ENCODE measurements at places on chromosomes 4 and X.

DNA sequence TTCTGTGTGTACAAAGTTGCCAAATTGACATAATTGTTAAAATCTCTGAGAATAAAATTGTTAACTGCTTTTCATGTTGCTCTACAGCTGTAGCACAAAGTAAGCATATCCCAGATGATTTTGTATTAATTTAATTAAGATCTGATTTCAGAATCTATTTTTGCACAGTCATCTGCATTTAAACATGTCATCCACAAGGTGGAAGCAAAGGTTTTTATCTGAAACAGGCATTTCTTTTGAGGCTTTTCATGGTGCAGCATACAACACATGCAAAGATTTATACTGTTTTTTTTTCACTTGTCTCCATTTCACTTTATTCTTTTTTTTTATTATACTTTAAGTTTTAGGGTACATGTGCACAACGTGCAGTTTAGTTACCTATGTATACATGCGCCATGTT is 51.2 kb downstream of the GC start:
- no peak for DNase-seq

- DNase-seq, result no peak
Observed at GRCh38 chr4:129246145-129246544, 150.2 kb downstream of the C4orf33 start.

GRCh38 chr4:16443504-16444088 is 217.3 kb upstream of the TAPT1 start:
- DNase-seq, result no peak

GRCh38 chr4:169345316-169345721 is 74.6 kb upstream of the SH3RF1 start:
- peak; percentile 86 for DNase-seq

- no peak for DNase-seq
Observed at GRCh38 chr4:92406488-92406887, 102.7 kb downstream of the GRID2 start.

DNA sequence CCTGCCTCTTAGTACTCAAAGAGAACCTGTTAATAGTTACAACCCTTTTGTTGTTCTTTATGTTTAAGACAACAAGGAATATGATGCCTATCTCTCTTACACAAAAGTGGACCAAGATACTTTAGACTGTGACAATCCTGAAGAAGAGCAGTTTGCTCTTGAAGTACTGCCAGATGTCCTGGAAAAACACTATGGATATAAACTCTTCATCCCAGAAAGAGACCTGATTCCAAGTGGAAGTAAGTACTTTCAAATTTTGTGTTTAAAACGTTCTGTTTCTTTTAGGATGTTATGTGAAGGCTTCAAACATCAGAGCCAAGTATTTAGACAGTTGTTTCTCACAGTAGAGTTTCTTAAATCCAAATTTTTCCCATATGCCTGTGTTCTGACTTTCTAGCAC is 67.2 kb upstream of the NRK start:
- DNase-seq, result no peak

DNA sequence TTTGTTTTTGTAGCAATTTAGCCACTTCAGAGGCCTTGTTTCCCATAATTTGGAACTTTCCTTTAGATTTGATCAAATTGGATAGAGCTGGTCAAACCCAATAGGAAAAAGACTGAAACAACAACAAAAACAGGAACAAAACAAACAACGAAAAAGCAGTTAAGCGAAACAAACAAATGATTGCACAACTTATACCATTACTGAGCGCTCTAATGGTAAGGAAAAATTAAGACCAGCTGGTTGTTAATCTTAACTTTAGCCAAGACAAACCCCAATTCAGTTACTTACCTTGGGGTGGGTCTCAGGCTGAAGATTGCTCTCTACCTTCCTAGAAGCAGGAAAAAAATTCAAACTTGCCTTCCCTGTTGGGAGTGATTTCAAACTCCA is 38.3 kb downstream of the SPCS3 start:
- DNase-seq, result no peak

DNA sequence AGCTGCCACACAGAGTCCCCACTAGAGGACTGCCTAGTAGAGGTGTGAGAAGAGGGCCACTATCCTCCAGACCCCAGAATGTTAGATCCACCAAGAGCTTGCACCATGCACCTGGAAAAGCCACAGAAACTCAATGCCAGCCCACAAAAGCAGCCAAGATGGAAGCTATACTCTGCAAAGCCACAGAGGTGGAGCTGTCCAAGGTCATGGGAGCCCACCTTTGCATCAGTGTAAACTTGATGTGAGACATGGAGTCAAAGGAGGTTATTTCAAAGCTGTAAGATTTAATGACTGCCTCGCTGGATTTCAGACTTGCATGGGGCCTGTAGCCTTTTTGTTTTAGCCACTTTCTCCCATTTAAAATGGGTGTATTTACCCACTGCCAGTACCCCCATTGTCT is 1030.1 kb upstream of the GRIA3 start:
- DNase-seq, result no peak

DNA sequence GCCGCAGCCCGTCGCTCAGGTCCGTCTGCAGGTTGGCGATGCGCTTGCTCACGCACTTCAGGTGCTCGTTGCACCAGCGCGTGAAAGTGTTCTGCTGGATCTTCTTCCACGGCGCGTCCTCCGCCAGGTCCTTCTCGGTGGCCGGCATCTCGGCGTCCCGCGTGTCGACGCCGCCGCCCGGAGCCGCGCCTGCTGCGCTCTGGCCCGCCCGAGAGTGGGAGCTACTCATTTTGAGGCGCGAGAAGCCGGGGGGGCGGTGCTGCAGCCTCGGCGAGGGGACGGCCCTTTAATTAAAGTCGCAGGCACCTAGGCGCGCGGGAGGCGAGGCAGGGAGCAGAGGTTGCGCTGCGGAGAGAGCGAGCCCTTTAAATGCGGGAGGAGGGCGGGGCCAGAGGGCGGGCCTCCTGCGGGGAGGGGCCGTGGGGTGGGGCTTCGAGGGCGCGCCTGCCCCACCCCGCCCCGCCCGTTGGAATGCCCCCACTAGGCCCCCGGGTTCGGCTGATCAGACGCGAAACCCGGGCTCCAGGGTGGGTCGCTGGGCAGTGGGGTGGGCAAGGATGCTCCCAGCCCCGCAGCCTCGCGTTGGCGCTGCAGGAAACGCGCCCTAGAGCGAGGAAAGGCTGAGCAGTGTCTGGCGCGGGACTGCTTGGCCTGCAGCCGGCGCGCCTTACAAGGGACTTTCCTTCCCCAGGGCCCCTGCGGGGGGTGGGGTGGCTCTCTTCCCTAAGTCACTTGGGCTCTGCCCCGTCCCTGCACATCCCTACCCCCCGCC is 3.2 kb downstream of the FLNA start:
- DNase-seq, result peak; percentile 97

GRCh38 chr4:26197018-26197779 is 123.6 kb upstream of the RBPJ start:
- DNase-seq, result peak; percentile 90

DNA sequence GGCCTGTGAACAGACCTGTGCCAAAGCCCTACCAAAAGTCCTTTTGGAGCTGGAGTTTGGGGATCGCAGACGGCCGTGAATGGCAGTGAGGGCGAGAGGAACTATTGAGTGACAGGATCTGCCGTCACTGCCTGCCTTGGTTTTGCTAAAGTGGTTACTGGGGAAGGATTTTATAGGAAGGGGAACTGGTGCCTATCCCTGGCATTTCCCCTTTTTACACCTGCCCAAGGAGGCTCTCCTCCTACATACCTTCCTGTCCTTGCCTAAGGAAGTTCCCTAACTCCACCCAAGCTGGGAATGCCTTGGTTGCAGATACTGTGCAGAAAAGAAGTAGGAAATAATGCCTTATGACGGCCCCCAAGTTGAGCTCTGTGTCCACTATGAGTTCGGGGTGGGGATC is 14.5 kb downstream of the LONRF3 start:
- DNase-seq, result no peak

GRCh38 chr4:160286051-160286450 is 1183.2 kb downstream of the RAPGEF2 start:
- no peak for DNase-seq

DNA sequence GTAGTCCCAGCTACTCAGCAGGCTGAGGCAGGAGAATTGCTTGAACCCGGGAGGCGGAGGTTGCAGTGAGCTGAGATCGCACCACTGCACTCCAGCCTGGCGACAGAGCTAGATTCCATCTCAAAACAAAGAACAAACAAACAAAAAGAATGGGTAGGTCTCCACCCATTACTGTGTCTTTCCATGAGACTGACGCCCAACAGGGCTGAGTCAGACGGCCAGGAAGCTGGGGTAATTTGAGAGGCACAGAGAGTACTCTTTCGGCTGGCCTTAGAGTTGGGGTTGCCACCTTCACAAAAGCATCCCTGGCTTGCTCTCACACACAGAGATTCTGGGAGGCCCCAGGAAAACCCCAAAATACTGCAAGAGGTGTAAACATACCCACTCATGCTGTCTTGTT is 72.0 kb upstream of the DHRSX start:
- DNase-seq, result peak; percentile 68

DNA sequence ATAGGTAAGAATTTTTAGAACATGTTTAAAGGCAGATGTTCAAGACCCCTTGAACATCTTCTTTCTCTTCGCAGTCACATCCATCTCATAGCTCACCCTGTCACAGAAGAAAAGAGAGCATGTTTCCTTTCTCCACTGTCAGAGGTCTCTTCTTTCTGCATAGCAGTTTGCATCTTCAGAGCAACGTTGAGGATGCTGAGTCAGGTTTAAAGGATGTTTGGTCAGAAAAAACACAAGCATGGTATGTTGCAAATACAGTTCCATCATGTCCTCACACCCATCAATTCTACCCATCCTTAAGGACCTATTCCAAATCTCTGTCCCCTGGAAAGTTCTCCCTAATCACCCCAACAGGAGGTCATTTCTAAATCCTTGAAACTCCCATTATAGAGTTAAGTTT is 84.8 kb downstream of the STOX2 start:
- DNase-seq, result no peak

DNA sequence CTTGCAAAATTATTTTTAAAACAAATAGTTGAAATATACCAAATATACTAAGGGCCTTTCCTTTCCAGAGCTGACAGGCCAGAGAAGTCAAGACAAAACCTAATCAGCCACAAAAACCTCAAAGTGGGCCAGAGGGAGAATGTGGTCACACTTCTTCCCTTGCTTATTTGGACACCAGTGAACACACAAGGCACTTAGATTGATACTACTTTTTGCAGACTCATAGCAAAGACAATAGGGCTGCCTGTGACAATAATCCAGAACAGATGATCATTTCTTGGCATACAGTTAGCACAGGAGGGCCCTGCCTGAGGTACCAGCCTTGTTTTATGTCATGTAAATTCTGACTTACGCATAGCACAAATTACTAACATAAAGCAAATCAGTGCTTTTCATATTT is 215.7 kb upstream of the NEIL3 start:
- no peak for DNase-seq

- DNase-seq, result no peak
Observed at GRCh38 chr4:155975511-155975910, 21.8 kb upstream of the CTSO start.

- DNase-seq, result peak; percentile 54
Observed at GRCh38 chrX:389021-389441, 2.3 kb upstream of the PPP2R3B start.

GRCh38 chr4:104365618-104366017 is 129.1 kb downstream of the CXXC4 start:
- DNase-seq, result no peak

GRCh38 chrX:13013363-13014110 is 30.9 kb downstream of the FAM9C start:
- peak; percentile 59 for DNase-seq
